ENCODE measurements at places on chromosomes 12 and 14.

- DNase-seq = peak; percentile 98
Measured at GRCh38 chr12:66107451-66107915, 23.1 kb downstream of the LLPH start.

DNA sequence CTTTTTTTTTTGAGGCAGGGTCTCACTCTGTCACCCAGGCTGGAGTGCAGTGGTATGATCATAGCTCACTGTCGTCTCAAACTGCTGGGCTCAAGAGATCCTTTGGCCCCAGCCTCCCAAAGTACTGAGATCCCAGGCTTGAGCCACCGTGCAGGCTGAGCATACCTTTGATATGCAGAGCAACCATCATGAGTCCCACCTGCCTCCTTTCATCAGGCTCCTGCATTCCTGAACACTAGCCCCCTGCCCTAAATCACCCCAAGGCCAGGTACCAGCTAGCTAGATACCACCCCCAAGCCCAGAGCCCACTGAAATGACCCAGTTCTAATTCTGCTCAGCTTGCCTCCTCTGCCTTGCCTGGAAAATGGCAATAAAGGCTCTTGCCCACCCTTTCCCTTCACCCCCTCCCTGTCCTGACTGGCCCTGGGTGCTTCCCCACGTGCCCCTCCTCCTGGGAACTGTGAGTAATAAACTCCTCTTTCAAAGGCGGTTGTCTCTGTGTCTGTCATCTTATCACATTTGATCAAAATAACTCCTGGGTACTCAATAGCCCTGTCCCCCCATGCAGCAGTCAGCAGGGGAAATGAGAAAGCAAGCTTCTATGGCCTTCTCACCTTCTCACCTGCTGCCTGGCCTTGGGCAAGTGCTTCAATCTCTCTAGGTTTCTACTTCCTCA is 6.4 kb upstream of the BRF1 start:
- DNase-seq = no peak

- DNase-seq = no peak
Measured at GRCh38 chr12:42208574-42208973, 29.5 kb downstream of the YAF2 start.

- DNase-seq = no peak
Measured at GRCh38 chr12:3075315-3075714, 1.9 kb upstream of the TSPAN9 start.

GRCh38 chr12:123895451-123895850 is 77.2 kb downstream of the CCDC92 start:
- DNase-seq = no peak

DNA sequence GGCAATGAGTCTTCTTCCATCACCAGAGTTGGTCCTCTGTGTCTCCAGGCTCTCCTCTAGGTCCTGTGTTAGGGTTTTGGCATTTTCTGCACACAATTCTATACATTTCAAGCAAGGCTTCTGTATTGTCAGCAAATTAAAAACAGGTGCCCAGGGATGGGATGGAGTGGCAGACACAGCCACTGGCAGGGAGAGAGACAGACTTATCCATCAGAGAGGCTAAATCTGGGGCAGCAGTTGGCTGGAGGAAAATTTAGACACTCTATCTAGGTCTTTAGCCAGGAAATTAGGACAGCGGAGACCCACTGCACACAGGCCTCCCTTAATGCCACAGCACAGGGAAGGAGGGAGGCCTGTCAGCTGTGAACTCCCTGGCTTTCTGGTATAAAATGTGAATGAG is 20.2 kb downstream of the PLEKHD1 start:
- no peak for DNase-seq

GRCh38 chr12:7142056-7142644 is 12.0 kb downstream of the CLSTN3 start:
- peak; percentile 65 for DNase-seq

- no peak for DNase-seq
Measured at GRCh38 chr12:108930155-108930554, 50.3 kb downstream of the DAO start.

GRCh38 chr14:104288272-104288671 is 149.9 kb downstream of the KIF26A start:
- no peak for DNase-seq

DNA sequence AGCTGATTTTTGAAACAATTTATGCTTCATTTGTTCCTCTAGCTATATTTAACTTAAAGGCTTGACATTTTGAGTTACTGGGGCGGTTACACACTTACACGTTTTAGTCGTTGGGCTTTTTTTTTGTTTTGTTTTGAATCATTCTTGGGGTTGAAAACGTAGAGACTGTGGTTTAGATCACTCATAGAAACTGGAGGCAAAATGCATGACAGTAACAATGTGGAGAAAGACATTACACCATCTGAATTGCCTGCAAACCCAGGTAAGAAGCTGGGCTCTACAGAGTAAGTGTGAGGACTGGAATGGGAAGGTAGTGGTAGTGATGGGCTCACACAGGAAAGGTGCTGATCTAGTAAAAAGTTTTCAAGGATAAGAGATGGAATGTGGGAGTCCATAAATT is at the start of gene CLEC2D:
Gene CLEC2D, plus strand, starts transcription at position 180 of the 400 bp plus-strand sequence. Its CDS starts 22 bp downstream, at position 202.
- no peak for DNase-seq

DNA sequence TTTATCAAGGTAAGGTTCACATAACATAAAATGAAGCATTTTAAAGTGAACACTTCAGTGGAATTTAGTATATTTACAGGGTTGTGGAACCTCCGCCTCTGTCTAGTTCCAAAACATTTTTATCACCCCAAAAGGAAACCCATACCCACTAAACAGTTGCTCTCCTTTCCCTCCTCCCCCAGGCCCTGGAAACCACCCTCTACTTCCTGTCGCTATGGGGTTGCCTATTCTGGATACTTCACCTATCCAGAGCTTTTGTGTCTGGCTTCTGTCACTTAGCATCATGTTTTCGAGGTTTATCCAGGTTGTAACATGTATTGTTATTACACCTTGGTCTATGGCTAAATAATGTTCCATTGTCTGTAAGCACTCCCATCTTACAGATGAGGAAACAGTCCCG is 27.7 kb upstream of the ZFP36L1 start:
- DNase-seq = no peak

DNA sequence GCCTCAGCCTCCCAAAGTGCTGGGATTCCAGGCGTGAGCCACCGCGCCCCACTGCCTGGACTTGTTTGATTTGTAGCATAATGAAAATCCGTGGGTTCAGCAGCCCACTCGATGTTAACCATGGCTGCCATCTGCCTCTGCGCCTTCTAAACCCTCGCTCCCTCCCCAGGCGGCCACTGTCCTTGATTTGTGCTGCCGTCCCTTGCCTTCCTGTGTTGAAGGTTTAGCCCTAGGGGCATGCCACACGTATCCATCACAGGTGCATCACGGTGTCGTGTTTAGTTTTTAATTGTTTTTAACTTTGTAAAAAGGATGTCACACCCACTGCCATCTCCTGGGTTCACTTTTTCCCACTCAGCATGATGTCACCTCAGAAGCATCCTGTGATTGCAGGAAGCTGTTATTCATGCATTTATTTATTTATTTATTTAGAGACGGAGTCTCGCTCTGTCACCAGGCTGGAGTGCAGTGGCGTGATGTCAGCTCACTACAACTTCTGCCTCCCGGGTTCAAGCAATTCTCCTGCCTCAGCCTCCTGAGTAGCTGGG is 24.5 kb upstream of the ULK1 start:
- DNase-seq = peak; percentile 52

GRCh38 chr14:39370415-39370814 is 61.8 kb downstream of the FBXO33 start:
- no peak for DNase-seq

GRCh38 chr12:51326698-51327439 is 2.9 kb upstream of the BIN2 start:
- DNase-seq = peak; percentile 92

GRCh38 chr12:1065629-1066028 is 74.6 kb downstream of the ERC1 start:
- DNase-seq = no peak
